ENCODE measurements at places on chromosomes 7 and 10.

DNA sequence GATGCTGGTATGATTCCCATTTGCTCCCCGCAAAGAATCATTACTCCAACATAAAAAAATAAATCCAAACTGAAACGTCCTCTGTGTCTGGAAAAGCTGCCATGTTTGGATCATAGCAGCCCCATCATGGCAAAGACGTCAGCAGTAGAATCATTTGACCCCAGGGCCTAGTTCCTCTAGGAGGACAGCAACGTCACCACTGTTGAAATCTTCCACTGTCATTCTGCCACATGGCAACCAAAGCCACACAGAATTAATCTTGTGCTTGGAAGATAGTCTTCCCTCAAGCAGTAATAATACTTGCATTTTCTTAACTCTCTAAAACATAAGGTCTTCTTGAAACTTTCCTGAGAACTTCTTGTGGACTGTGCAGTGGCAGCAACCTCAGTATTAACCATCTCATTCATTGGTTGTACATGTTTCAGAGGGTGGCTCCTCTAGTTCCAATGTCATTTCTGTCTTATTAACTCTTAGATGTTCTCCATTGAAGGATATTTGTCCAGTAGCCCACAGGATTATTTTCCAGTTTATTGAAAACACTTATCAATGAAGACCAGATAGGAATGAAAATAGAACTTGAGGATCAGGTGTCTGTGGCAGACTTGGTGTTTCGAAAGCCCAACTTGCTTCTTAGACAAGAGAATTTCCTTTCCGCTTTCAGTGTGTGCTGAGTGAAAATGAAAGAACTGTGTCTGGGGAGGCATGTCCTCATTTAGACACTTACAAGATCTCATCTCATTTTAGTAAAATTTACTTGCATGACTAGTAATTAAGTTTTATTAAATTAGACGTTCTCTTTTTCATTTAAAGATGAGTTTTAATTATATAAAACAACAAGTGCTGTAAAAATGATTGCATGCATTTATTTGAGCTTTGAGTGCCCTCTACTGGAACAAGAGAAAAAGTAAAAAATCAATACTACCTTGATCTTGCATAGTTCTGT, 28.9 kb upstream of the INHBA start:
- no peak for DNase-seq

- no peak for DNase-seq
Measured at GRCh38 chr7:23969443-23969842, 259.4 kb downstream of the STK31 start.

DNA sequence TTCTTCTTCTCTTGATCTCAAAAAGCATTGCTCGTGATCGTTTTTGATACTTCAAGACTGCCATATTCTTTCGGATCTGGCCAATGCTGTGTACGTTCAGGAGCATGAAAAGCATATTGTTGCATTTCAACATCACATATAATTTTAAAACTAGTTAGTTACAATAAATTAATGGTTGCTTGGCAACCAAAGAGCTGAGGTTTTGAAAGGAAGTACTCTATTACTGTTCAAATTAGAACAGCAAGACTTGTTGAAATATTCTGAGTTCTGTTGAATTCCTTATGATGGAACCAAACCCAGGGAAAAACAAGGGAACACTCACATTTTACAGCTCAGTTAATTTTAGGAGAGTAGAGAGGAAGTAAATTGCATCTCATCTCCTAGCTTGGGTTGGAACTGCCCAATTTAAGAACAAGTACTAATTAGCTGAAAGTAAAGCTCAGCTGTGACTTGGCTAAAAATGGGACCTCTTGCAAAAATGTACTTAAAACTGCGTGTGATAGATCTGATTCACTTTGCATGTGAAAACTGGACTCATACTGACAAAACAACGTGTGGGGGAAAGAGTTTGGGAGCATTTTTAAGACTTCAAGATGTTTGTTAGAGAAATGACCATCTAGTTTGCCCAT, 21.2 kb downstream of the OR9A2 start:
- DNase-seq: no peak

DNA sequence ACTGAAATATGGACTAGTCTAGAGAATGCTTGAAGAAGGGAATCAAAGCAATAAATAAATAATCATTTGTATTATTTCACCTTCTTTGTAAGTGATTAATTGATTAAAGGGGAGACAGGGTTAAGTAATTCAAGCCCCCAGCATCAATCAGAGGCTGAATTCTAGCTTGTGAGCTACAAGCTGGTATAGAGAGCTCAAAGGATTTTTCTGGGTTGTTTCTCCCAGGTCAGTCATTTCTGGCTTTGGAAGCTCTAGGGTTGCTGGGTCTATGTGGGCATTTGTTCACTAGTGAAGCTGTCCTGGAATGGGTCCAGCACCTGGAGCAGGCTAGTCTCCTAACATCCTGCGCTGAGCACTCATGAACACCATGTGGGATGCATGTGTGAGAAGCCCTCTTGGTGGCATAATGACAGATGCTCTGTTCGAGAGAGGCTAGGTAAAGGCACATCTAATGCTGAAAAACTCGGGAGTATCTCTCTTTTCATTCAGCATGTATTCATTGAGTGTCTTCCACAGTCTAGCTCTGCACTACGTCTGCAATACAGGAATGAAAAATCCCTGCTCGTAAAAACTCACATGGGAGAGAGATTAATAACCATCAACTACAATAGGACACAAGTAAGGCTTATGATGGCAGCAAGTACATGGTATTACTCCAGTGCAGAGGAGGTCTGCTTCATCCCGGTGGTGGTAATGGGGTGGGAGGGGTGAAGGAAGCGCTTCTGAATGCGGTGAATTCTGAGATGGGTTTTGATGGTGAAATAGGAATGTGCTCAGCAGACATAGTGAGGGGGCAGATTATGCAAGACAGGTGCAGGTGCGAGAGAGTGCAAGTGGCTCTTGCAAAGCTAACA, 68.0 kb upstream of the NRP1 start:
- DNase-seq: no peak

DNA sequence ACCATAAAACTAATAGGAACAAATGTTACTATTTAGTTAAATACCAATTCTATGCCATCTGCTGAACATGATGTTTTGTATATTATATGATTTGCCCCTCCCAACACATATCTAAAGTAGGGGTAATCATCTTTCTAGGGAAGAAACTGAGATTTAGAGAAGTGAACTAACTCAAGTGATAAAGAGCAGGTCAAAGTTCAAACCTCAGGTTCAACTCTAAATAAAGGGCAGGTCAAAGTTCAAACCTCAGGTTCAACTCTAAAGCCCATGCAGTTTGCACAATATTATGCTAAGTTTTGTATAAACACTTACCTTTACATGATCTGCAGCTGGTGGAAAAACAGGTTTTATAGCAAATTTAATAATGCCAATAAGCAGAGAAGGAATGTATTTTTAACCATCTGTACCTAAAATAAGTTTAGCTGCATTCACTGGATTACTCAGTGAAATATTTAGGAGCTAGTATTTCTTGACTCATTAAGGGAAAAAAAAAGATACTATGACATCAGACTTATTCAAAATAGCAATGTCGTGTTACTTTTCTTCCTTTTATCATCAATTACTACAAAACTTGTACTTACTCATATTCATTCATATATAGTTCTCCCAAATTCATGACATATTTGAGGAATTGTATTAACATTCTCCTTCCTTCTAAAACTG, 1194.3 kb upstream of the CELF2 start:
- DNase-seq: no peak

DNA sequence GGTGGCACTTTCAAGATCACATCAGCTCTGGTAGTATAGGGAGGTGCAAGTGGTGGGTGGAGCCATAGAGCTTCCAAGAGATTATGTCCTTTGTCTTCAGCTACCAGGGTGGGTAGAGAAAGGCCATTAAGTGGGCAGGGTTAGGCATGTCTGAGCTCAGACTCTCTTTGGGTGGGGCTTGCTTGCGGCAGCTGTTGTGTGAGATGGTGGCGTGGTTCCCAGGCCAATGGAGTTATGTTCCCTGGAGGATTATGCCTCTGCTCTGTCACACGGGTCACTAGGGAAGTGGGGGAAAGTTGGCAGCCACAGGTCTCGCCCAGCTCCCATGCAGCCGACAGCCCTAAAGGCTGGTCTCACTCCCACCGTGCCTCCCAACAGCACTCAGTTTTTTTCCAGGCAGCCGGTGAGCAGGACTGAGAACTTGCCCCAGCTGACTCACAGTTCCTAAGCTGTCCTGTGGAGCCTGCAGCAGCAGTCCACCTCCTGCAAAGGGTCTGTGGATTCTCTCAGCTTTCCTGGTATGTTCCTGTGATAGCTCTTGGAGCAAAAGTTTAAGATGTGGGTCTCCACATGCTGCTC, 459.0 kb downstream of the SH2D4B start:
- no peak for DNase-seq

GRCh38 chr10:100838986-100839385, 73.8 kb upstream of the SLF2 start:
- DNase-seq: no peak

- DNase-seq: no peak
Measured at GRCh38 chr7:113289140-113289740, 170.9 kb upstream of the SMIM30 start.

DNA sequence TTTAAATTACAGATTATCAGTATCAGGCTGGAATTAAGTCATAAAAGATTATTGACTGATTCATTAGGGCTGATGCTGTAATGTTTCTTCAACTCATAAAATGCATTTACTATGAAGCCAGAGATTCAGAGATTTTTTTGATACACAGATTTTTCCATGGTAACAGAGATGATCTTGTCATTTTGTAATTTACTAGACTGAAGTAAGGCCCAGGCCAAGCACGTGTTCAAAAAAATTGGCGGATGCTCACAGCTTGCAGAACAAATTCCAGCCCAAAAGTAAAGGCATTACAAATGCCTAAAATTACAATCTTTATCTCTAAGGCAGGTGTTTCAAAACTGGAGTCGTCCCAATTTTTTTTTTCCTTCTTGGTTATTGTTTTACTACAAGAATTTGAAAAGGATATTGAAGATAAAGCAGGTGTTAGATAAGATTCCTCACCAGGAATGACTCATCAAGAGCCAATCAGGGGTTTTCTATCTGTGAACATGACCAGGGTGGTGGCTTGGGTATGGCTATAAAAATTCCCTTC, 78.4 kb upstream of the MEOX2 start:
- DNase-seq: no peak

DNA sequence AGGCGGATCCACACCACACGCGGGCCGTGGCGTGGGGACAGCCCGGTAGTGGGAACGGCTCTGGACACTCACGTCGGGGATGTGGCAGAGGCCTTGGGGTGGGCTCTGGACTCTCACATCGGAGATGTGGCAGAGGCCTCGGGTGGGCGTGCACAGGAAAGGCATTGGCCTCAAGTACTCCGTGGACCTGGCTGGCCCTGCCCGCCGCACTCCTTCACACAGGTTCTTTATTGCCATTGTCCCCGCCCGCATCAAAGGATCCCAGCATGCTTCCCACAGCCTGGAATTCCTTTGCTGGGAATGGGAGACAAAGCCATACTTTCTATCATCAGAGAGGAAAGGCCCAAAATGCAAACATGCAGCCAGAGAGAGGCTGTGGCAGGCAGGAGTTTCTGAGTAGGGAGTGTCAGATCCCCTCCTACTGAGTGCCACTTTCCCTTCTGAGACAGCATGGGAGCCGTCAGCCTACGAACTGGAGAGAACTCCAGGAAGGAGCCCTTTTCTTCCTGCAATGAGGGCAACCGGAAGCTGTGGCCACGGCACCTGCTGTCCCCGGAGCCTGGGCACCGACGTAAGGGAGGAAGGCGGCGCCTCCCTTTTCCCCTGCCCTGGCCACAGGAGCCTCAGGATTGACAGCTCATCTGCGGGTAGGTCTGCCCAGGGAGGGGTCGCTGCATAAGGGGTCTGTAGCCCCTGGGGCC, 51.5 kb downstream of the RBM17 start:
- DNase-seq: no peak

DNA sequence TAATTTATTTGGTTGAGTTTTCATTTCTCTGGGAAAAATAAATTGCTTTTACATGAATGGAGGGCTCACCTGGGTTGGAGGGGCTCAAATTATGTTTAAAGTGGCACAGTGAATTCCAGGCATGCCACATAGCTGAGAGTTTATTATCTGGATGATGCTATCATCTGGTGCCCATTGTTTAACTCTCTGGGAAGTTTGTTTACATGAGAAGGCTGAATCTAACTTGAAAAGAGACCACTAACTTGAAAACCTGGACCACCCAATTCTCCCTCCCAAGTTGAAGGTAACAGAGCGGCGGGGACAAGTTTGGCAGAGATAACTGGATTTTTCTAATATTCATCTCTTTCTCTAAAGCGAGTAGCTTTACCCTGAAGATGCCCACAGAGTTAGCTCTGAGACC, 321.5 kb upstream of the GHITM start:
- DNase-seq: no peak

DNA sequence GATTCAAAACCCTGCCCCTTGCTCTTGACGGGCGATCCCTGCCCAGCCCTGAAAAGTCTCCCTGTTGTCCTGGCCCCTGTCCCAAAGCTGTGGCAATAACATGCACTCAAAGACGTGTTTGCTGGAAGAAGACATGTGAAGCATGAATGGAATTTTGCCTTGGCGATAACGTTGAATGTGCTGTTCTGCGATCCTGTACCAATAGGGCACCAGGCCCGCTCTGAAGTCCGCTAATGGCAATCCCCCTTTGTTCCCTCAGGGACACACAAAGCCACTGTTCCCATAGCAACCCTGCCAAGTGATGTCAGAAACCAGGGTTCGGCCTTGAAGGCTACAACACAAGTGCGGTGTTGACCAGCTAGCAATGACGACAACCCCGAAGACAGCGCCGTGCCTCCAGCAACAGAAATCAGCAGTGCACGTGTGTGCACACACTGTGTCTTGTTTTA, 284.6 kb downstream of the KLF6 start:
- no peak for DNase-seq

DNA sequence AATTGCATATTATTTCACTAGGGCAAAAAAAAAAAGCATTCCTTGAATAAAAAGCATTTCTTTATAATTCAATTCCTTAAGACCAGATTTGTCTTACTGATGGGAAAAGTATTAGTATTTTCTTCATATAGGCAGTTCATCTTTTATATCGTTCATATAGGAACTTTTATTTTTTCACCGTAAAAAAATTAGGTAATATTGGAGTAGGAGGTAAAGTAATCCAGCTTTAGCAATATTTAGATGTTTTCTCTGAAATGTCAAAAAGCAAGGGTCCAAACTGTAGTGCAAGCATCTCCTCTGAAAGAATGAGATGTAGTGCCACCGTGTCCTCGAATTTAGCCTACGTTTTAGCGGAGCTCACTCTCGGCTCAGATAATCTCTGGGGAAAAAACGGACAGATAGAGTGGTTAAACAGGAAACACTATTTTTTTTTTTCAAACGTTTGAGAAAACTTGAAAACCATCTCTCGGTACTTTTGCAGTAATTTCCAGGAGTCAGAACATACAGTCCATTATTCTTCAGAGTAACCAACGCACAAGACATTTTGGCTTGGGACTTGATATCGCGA, 5.5 kb upstream of the SPAG6 start:
- no peak for DNase-seq

DNA sequence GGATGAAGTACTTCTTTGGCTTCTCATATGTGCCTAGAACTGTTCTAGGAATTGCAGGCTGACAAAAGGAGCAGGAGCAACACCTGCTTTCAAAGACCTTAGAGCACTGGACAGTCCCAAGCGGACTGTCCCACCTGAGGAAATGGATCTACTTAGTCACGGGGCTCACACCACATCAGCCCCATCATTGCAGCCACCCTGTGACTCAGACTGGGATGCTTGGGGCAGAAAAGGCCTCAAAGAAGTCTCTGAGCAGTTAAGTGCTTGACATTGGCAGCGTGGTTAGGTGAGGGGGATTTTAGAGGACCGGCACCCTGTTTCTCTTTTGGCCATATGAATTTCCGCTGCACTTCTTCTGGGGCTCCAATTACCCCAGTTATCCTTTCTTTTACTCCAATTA, 256.6 kb downstream of the USP6NL start:
- no peak for DNase-seq
